ENCODE measurements at places on chromosomes 13 and 19.

- peak; percentile 46 for DNase-seq
Measured at GRCh38 chr19:45450012-45450333, 17.8 kb upstream of the FOSB start.

- DNase-seq, result no peak
Measured at GRCh38 chr19:47615230-47615629, 6.3 kb downstream of the BICRA start.

DNA sequence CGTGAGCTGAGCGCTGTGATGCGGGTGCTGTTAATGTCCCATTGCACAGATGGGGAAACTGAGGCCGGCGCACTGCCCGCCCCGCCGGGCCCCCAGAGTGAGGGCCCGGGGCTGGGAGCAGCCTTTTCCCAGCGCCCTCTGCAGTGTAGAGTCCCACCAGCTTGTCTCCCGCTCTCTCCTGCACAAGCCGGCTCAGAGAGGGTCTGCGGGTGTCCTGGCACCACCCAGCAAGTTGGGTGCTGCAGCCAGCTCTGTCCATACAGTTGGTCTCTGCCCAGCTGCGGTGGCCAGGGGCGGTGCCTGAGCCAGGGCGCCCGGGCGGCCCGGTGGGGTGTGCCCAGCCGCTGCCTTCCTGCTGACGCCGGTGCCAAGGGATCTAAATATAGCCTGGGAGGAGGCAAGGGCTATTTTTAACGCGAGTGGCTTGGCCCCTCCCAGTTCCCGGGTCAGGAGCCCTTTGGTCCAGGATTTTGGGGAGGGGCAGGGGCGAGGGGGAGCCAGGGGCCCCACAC lies 19.3 kb downstream of the GADD45B start:
- DNase-seq, result no peak

DNA sequence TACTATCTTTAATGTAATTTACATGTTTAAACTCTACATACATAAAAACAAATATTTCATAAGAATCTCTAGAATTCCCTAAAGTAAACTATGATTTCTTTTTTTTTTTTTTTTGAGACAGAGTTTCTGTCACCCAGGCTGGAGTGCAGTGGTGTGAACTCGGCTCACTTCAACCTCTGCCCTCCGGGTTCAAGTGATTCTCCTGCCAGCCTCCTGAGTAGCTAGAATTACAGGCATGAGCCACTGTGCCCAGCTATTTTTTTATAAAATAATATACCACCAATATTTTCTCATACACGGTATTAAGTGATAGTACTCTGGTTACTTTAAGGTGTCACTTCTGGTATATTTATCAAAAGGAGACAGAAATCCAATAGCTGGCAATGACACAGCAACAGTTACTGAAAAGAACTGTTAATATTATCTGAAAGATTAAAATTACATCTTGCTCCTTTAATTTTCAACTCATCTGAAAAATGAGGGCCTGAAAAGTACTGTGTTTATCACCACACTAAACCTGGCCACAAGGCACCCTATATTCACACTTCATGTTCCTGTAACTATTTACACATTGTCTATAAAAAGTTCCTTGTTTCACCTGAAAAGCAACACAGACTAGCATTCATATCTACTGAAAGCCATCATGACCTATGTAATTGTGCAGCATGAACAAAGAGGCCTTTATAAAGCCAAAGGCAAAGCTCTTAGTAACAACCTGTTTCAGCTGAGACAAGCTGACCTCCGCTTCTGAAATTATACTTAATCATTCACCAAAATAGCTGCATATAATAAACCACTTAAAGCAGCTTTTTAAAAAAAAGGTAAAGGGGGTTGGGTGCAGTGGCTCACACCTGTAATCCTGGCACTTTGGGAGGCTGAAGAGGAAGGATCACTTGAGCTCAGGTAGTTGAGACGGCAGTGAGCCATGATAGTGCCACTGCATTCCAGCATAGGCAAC lies 106.1 kb downstream of the SLC25A15 start:
- DNase-seq, result peak; percentile 15

- no peak for DNase-seq
Measured at GRCh38 chr13:53638040-53638439, 609.4 kb downstream of the OLFM4 start.

Data from common myeloid progenitor, CD34-positive (primary cell).